HT-29 (cell line): ENCODE measurements at places on chromosomes 3 and 15. TPM values are rescaled to one million over a fixed set of nuclear protein-coding genes. Genes with fewer than 3 reads are reported as not detected.

The GOLGA6D gene
- 0.15 TPM in 1 of 2 replicates, not detected in the other for total RNA-seq

The TLE3 gene
- total RNA-seq: 59.1 and 77.6 TPM in 2 replicates

The SPINT1 gene
- total RNA-seq: 481 and 534 TPM in 2 replicates

The BFSP2 gene
- total RNA-seq: not detected in 2 replicates

The PARP16 gene
- total RNA-seq: 4.6 and 6.7 TPM in 2 replicates

The DISP2 gene
- 0.81 and 1.3 TPM in 2 replicates for total RNA-seq

The APOD gene
- total RNA-seq: 0.58 and 0.91 TPM in 2 replicates

DNA sequence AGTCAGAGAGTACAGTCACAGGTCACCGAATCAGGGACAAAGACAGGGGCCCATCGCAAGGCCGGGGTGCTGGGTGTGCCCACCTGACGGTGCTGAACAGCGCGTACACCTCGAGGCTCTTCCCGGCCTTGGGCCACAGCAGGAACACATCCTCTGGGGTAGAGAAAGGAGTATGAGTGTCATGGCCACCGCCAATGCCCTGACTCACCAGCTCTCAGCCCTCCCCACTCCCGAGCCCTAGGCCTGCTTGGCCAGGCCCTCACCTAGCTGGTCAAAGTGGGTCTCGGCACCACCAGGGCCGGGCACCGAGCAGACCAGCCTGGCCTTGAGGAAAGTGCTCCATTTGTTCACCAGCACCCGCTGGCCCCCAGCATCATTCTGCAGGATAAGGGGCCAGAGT lies 4.2 kb downstream of the SEMA3G start:
- no peak for DNase-seq

DNA sequence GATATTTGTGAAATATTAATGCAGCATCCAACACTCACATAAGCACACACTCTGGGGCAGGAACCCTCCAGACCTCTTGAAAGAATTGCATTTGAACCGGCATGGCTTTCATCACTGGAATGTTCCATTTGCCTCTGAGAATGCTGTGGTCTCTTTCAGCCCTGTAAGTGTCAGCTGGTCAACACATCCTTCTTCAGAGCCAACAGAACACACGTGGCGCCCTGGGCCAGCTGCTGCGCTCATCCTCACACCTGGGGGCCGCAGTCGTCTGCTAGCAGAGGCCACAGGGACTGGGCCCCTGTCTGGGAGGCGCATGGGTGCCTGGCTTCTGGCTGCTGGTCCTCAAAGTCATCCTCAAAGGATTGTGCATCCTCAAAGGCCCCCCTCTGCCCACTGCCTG lies 71.4 kb upstream of the HERC1 start:
- DNase-seq: no peak

GRCh38 chr3:4394048-4394447 lies 73.0 kb downstream of the SUMF1 start:
- DNase-seq: no peak
